ENCODE measurements at places on chromosomes 7 and 10. TPM values are rescaled to one million over a fixed set of nuclear protein-coding genes. Genes with fewer than 3 reads are reported as not detected.
A peak's percentile ranks its signal among the peaks of the same experiment; 100 is the strongest.

The VAX1 gene
- not detected for total RNA-seq

The MEIG1 gene
- total RNA-seq, result not detected

The EVX1 gene
- total RNA-seq, result not detected

DNA sequence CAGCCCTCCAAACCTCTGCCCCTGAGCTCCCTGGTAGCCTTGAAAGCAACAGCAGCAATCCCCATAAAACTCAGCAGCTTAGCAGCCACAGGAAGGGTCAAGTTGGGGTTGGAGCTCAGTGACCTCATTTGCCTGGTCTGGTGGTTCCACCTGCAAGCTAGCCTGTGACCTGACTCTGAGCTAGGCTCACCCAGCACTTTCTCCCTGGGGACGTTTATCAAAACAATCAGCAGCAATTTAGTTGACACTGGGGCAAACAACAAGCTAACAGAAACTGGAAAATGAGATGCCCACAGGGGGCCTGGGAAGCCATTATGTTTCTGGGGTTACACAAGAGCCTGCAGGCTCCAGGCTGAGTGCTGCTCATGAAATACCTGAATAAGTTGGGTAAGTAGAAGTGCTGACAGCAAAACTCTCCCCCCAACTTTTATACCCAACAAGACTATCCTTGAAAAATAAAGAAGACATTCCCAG lies 22.4 kb upstream of the CRYGN start:
- no peak for DNase-seq

DNA sequence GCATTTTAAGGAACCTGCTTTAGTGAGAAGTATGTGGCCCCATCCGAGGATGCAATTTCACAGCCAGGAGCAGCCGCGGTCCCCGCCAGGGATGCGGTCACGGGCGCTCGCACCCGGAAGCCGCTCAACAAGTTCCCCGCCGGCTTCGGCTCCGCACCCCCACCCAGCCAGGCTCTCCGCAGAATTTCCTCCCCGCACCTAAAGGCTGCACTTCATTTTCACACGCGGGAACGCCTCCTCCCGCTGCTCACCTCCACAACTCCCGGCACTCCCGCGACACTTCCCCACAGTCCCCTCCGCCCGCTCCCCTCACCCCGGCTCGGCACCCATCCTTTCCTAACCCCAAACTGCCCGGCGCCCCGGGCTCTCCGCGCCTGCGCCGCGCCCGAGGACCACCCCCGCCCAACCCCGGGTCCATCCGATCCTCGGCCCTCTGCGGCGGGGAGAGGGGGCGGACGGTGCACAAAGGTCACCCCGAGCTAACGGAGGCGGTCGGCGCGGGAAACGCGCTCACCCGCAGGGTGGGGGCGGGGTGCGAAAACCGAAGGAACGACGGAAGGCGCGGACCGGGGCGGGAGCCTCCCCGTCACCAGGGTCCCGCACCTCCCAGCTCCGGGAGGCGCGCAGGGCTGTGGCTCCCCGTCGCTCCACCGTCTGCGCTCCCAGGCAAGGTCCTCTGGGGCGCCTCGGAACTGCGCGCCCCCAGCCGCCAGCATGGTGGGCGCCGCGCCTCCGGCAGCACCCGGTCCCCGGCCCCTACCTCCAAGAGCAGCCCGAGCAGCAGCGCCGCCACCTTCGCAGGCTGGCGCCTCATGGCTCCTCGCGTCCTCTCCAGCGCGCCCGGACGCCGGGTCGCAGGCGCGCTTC lies 558 bp downstream of the VOPP1 start:
- DNase-seq, result peak; percentile 57

- DNase-seq, result peak; percentile 9
Measured at GRCh38 chr7:26646336-26647048, 217.9 kb downstream of the SKAP2 start.

DNA sequence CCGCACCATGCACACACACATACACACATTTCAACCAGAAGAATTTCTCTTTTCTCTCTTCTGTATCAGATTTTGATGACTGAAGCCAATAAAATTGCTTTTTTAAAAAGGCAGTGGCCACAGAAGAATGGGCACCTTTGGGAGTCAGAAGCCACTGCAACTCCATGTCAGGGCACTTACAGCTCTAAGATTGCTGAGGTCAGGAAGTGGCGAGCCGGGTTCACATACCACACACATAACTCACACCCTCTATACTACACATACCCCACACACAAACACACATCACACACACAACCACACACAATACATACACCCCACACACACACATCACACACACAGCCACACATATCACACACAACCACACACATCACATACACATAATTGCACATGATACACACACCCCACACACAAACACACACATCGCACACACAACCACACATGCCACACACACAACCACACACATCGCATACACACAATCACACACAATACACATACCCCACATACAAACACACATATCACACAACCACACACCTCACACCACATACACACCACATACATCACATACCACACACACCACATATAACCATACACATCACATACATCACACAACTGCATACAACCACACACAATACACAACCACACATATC lies 31.2 kb downstream of the GPRIN2 start:
- DNase-seq, result peak; percentile 92

GRCh38 chr10:31186225-31187000 lies 132.6 kb upstream of the ZEB1 start:
- peak; percentile 42 for DNase-seq

GRCh38 chr7:36034020-36034419 lies 119.0 kb upstream of the EEPD1 start:
- no peak for DNase-seq

All from cardiac muscle cell (in vitro differentiated cells and primary cell).